ENCODE measurements at places on chromosomes 6 and 20.
A peak's percentile ranks its signal among the peaks of the same experiment; 100 is the strongest.

- peak; percentile 86 for DNase-seq
Measured at GRCh38 chr20:50014570-50015562, 32.1 kb downstream of the SNAI1 start.

DNA sequence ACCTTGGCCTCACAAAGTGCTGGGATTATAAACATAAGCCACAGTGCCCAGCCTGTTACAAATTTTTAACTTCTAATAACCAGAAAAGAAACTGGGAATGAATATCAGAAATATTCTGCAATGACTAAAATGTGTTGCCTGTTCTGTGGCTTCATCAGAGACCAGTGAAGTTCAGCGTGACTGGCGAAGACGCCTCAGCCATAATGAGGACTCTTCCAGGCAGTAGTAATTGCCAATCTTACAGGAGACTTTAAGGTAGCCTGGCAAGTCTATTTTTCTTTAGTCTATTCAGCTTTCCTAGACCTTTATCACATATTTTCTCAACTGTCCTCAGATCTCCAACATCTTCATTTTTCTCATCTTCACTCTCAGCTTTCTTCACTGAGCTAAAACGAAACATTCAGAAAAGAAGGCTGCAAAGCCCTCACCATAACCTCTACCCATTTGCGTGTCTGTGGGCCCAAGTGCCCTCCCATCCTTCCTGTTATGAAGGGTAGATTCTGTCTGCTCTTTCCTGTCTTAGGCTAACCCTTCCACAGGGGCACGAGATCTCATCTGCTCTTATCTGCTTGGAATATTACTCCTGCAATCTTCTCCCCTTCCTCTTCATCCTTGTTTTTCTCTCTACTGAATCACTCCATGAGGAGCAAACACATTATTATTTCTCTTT lies 42.0 kb upstream of the OLIG3 start:
- DNase-seq, result no peak

GRCh38 chr20:409697-410559 lies 1.8 kb downstream of the RBCK1 start:
- DNase-seq, result no peak

DNA sequence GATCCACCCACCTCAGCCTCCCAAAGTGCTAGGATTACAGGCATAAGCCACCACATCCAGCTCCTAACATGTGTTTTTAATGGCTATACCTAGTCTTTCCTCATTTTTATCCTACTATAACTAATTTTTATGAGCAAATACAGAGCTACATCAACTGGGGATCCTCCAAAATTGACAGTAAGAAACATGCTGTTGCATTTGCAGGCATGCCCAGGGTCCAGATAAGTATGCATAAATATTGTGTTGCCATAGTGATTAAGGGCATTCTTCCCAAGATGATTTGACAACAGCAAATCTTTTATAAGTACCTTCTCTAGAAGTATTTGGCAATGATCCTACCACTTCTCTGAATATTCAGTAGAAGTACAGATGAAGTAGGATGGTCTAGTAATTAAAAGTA lies 41.9 kb upstream of the MOXD1 start:
- no peak for DNase-seq
